ENCODE measurements at places on chromosomes 12 and 14.

GRCh38 chr12:60194678-60195077 lies 598.8 kb downstream of the SLC16A7 start:
- DNase-seq: no peak

GRCh38 chr12:12439636-12440035 lies 82.8 kb downstream of the BORCS5 start:
- no peak for DNase-seq

DNA sequence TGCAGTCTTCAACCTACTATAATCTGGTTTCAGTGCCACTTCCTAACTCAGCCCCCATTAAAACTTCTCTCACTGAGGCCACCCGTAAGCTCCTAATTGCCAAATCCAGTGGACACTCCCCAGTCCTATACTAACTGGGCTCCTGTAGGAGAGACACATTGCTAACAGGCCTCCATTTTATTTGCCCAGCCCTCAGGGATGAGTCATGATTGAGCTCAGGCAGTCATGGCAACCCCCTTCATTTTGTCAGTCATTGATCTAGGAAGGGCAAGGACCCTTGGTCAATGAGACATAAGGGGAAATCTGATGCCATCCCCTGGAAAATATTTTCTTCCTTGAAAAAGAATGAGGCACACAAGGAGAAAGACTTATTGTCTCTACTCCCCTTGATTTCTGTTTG lies 70.1 kb upstream of the HIF1A start:
- no peak for DNase-seq

DNA sequence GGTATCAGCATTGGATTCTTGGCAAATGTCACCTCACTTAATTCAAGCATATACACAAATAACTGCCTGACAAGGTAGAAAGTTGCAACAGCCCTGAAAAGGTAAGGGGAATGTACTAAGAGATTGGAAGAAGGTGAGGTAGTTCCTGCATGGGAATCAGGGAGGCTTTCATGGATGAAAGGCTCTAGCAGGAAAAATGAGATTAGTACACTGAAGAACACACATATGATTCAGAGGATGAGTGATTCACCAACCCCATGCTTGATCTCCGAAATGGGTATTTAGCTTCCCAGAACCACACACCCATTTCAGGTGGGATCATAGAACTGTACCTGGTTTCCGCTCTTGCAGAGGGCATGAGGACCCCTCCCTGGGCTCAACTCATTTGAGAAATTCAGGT lies 65.8 kb downstream of the PAH start:
- DNase-seq: no peak

DNA sequence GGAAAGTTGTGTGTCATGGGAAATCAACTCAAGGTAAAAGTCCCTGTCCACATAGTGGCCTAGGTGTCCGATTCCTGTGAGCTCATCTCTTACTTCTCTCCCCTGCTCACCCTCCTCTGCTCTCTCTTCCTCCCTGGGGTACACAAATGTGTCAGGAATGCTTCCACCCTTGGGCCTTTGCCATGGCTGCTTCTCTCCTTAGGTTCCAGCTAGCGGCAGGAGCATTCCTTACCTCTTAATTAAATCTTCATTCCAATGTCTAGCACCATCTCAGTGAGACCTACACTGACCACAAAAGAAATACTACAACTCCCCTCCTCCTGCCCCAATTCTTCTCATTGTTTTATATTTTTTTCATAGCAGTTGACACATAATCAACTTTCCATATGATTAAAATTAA lies 298.6 kb downstream of the PDZRN4 start:
- DNase-seq: no peak

- no peak for DNase-seq
Measured at GRCh38 chr12:101746661-101747060, 7.4 kb upstream of the SYCP3 start.

- DNase-seq: no peak
Measured at GRCh38 chr14:42027271-42027670, 420.6 kb downstream of the LRFN5 start.

- peak; percentile 33 for DNase-seq
Measured at GRCh38 chr14:69153873-69154270, 953 bp upstream of the DCAF5 start.

GRCh38 chr12:16564675-16565074 lies 41.3 kb downstream of the LMO3 start:
- DNase-seq: no peak

DNA sequence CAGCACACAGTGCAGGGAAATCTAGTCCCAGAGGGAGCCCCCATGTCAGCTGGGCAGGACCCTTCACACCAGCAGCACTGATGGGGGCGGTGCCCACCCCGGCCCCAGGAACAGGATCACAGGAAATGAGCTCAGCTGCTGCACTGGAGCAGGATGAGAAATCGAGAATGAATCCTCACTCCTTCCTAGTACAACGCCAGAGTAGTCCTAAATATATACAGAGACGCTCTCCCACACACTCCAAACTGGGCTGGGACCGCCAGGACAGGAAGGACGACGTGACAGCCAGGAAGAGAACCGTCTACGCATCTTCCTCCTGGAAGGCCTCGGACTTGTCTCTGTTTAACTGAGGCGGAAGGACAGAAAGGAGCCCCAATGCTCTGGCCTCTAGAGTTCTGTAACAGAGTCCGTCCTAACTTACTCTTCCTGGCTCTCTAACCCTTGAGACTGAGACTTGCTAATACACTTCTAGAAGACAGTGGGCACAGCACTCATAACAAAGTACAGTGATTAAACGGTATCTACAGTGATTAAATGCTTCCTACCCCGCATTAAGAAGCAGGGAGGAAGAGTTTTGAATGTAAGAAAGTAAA lies 33.4 kb downstream of the CDC42BPB start:
- no peak for DNase-seq

DNA sequence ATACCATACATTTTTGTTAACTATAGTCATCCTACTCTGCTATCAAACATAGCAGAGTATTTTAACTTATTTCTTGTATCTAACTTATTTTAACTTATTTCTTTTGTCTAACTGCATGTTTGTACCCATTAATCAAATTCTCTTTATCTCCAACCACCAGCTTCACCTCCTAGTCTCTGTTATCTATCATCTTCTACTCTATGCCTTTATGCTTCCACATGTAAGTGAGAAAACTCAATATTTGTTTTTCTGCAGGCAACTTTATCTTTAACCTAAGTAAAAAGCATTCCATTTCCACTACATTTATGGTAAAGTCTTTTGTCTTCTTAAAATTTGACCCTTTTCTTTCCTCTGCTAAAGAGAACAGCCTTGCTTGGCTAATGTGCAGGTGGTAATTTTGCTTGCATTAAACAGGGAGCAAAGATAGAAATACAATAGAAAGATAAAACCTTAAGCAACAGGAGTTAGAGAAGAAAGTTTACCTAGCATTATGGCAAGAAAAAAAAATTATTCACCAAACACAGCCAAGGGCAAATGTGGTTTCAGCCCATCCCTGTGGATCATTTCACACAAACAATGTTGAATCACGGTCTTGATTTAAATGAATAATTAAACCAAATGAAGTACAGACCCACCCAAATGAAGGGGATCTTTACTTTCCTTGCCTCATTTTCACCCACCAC lies 110.9 kb upstream of the TSPAN8 start:
- DNase-seq: no peak

DNA sequence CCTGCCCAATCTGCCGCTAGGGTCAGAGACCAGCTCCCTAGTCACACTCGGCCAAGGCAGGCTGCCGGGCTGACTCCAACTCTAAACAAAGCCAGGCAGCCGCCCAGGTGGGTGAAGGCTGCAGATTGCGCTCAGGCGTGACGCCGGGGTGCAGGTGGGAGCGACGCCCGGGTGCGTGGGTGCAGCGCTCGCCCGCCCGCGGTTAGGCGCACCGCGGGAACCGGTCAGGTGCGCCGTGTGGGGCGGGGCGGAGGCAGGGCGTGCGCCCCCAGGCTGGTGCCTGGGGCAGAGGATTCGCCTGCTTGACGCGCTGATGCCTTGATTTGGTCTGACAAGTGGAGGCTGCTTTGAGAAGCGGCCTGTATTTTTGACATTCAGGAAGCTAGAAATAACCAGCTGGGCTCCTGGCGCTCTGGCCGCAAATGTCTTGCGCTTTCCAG lies 126.7 kb upstream of the HIF1A start:
- DNase-seq: no peak

- DNase-seq: no peak
Measured at GRCh38 chr14:68851078-68851477, 58.2 kb upstream of the ZFP36L1 start.

DNA sequence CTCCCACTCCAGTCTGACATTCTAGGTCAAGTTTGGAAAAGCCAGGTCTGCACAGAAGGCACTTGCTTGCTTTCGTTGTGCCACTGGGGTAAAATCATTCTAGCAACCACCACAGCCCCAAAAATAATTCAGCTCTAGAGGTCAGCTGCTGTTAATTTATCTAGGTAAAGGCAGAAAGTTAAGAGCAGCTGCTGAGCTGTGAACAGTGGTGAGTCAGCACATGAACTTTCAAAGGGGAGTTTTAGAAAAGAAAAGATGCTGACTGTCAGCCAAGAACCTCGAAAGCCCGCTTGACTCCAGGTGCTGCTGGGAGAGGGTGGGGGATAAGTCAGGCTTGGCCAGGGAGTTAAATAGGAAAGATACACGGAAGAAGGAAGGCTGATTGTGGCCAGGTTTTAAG lies 12.7 kb downstream of the CCDC197 start:
- no peak for DNase-seq

- no peak for DNase-seq
Measured at GRCh38 chr12:126907900-126908764, 1358.8 kb upstream of the TMEM132C start.

- DNase-seq: no peak
Measured at GRCh38 chr12:93099792-93100191, 170.7 kb upstream of the EEA1 start.

DNA sequence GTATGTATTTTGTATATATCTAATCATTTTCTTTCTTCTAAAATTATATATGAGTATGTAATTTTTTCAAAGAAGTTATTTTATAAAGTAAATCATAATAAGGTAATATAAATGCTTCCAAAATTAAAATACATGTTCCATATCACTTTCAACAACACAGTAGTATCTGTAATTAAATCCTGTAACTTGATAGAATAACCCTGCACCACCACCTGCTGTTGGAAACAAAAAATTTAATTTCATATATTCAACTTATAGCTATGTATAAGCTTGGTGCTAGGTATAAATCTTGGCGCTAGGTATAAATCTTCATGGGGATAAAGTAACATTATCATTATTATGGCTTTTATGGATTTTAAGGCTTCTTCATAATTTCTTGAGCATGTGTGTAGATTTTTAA lies 149.7 kb upstream of the DCN start:
- no peak for DNase-seq
